ENCODE measurements at places on chromosomes 5 and 9.

DNA sequence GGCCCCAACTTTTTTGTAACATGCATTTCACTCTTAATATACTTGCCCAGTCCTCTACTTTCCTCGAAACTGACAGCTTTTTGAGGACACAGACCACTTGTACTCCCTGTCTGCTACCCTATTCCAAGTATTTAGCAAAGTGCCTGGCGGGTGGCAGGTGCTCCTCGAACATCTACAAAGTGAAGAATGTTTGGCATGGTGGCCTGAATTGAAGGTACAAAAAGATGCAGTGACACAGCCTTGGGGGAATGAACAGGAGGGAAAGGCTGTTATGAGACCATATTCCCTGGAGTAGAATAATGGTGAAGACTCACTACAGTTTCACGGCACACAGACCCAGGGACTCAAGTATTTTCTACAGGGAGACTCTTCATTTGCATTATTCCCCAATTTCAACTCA is 590.9 kb downstream of the PRELID2 start:
- DNase-seq: no peak

DNA sequence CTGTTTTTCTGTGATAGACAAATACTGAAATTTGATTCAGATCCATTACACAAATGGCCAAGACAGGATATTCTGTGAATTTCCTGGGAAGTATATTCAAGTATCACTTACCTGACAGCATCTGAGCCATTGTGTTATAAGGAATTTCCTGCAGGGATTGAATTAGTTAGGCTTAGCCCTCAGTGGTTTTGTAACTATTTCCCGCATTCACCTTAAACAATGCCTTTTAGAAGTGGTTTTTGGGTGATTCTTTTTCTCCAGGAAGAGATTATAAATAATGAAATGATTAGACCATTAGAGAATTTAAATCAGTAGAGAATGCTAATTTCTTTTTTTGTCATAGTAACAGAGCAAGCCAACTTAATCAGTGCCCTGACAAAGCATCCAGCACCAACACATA is 30.6 kb downstream of the ITGA1 start:
- no peak for DNase-seq

- no peak for DNase-seq
Observed at GRCh38 chr5:153818626-153819025, 220.1 kb downstream of the FAM114A2 start.

- DNase-seq: no peak
Observed at GRCh38 chr5:117888688-117889087, 1099.7 kb downstream of the DTWD2 start.

- no peak for DNase-seq
Observed at GRCh38 chr9:96023486-96023885, 148.0 kb downstream of the ERCC6L2 start.

- DNase-seq: no peak
Observed at GRCh38 chr5:170270293-170271069, 27.1 kb downstream of the LCP2 start.

GRCh38 chr5:105836268-105836667 is 1834.5 kb downstream of the EFNA5 start:
- DNase-seq: no peak

- DNase-seq: no peak
Observed at GRCh38 chr5:168528521-168529373, at the start of gene FBLL1. Gene FBLL1 (plus strand): TSS chr5:168529305. CDS start chr5:168529505, 200 bp downstream.

DNA sequence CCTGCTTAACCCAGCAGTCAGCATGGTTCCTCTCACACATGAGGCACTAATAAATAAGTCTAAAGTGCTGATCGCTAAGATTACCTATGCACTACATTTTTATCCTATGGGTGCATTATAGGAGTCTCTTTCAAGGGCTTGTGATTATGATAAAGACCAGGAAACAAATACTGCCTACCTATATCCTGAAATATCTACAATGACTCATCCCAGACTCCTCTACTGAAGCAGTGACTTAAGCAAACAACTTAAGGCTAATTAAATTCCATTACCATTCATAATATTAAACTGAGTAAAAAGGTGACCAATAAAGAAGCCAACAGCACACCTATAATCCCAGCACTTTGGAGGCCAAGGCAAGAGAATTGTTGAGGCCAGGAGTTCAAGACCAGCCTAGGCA is 338.4 kb downstream of the DNAH5 start:
- DNase-seq: no peak

DNA sequence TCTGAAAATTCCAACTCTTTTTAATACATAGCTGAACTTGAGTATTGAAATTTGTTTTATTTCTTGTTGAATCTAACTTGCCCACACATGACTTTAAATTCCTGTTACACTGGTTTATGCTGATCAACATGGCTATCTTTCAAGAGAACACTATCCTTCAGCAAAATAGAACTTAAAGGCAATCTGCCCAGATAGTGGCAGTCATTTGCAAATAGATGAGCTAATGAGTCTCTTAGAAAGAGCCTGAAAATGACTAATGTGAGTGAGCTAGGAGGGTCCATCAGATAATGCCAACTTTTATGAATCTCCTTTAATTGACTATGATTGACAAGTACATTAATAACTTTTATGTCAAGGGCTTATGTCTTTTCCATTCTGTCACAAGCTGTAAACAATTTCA is 1360.8 kb upstream of the C9orf72 start:
- no peak for DNase-seq

GRCh38 chr9:120927269-120928014 is 846 bp upstream of the TRAF1 start:
- no peak for DNase-seq

- no peak for DNase-seq
Observed at GRCh38 chr5:133470841-133471240, 141.5 kb downstream of the FSTL4 start.

- DNase-seq: no peak
Observed at GRCh38 chr9:35569206-35569605, 35.9 kb upstream of the TESK1 start.

DNA sequence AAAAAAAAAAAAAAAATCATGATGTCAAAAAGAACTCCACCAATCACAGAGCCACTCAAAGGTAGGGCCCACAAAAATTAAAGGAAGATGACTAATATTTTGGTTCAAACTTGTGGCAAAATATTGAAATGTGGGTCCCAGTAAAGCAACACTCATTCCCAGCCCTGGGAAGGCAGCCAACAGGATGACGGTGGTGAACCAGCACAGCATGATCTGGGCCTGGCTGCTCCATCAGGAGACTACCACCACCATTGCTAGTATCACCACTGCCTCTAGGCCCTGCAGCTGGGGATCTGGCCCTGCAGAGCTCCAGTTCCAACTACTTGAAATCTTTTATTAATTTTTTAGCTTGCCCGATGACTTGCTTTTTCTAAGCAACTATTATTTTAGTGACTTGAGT is 206.8 kb upstream of the ITGA1 start:
- no peak for DNase-seq

- DNase-seq: no peak
Observed at GRCh38 chr9:104819033-104819432, 55.1 kb downstream of the NIPSNAP3B start.

DNA sequence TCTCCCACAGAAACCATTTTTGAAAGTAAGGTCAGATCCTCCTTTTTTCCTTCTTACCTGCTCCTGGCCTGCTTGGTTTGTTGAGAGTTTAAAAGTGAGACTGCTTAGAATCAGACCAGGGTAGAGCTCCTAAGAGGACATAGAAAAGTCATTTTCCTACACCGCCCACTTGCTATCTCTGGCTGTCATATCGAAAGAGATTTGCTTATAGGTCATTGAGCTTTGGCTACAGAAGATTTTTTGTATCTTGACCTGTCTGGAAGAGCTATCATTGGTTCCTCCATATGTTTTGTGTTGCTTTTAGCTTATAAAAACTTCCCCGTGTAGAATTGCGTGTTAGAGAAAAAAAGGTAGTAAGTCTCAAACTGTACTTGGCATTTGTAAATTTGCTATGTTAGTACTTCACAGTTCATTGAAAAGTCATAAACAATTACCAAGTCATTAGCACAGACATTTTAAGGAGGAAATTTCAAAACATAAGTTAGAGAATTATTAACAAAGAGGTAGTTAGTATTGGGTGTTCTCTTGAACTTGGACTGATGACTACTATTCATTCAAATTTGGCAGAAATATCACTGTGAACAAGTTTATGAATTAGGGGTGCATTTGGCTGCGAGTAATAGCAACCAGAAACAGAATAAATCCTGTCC is 96.6 kb downstream of the MAN2A1 start:
- DNase-seq: no peak

GRCh38 chr9:90814355-90814754 is 12.7 kb downstream of the SYK start:
- DNase-seq: no peak

DNA sequence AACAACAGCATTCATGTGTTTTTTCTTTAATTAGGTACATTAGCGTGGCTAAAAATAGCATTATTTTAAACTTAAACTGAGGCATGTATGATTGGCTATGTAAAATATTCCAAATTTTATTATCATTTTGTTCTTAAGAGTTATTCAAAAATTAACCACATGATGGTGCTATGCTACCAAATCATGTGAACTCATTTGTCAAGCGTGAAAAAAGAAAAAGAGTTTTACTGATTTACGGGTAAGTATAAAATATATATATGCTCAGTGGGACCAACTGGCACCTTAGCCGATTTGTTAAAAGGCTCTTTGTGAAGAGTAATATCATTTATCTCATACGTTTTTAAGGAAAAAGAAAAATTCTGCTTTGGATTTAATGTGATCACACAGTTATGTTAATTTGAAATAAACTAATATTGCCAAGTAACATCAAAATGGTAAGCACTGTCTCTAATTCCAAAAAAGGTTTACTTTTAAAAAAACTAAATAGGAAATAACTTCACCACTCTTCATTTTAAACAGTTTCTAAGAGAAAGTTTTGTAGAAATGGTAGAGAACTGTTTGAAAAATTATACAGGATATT is 1042.3 kb downstream of the CDH12 start:
- no peak for DNase-seq

GRCh38 chr9:133191989-133192388 is 17.1 kb downstream of the OBP2B start:
- DNase-seq: no peak

- DNase-seq: no peak
Observed at GRCh38 chr5:112533362-112533761, 114.3 kb upstream of the EPB41L4A start.

GRCh38 chr5:173625673-173626504 is 9.4 kb upstream of the BOD1 start:
- no peak for DNase-seq

- DNase-seq: no peak
Observed at GRCh38 chr5:28408186-28408585, 1369.8 kb upstream of the CDH9 start.

GRCh38 chr5:142375944-142376411 is 51.2 kb upstream of the SPRY4 start:
- DNase-seq: no peak

- DNase-seq: no peak
Observed at GRCh38 chr5:33657804-33658440, 217.2 kb downstream of the TARS1 start.

DNA sequence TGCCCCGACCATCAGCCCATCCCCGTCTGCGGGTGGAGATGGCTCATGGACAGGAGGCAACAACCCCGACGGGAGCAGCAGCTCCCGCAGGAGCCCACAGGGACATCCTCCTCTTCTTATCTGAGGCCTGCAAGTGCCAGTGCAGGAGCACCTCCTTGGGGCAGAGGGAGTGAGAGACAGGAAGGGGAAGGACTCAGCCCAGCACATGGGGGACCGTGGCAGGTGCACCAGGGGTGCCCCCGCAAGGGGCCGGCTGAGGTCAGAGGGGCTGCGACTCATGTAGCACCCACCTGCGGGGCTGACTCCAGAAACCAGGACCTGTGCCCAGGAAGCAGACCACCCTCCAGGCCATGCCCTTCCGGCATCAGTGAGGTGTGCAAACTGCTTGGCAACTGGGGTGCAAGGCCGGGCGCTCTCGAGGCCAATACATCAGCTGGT is 259.8 kb upstream of the ADAMTS16 start:
- no peak for DNase-seq

DNA sequence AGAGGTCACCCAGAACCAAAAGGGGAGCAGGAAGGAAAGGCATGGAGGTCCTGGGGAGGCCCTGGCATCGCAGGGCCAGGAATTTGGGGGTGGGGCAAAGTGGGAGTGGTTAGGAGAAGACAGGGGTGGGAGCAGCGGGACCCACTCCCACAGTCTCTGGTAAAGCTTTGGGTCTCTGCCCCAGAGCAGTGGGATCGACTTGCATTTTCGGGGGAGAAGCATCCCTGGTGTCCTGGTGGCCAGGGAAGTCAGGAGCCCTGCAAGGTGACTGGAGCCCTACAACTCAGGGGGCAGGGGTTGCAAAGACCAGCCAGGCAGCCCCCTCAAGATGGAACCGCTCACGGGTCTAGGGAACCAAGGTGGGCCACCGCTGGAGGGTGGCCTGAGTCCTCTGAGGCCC is 22.4 kb upstream of the GTF3C5 start:
- no peak for DNase-seq

GRCh38 chr5:76861612-76862011 is 11.8 kb downstream of the S100Z start:
- DNase-seq: no peak

- DNase-seq: no peak
Observed at GRCh38 chr5:142621227-142621626, 64.7 kb downstream of the FGF1 start.

DNA sequence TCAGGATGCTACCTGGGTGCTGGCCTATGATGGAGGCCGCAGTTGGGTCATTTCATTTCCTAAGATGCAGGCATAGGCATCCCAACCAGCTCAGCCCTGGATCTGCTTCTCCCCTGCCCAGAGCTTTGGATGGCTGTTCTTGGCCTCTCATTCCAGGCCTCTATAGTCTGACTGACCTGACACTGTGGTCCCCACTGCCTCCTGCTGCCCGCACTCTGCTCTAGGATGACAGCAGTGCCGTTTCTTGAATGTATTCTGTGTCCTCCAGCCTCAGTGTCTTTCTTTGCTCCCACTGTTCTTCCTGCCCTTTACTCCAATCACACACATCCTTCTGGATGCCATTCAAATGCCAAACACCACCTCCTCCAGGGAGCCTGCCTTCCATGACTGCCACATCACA is 235.7 kb downstream of the HSPA4 start:
- DNase-seq: no peak

GRCh38 chr5:142055301-142055700 is 42.5 kb upstream of the GNPDA1 start:
- DNase-seq: no peak

GRCh38 chr5:14219800-14220512 is 76.8 kb downstream of the TRIO start:
- no peak for DNase-seq

DNA sequence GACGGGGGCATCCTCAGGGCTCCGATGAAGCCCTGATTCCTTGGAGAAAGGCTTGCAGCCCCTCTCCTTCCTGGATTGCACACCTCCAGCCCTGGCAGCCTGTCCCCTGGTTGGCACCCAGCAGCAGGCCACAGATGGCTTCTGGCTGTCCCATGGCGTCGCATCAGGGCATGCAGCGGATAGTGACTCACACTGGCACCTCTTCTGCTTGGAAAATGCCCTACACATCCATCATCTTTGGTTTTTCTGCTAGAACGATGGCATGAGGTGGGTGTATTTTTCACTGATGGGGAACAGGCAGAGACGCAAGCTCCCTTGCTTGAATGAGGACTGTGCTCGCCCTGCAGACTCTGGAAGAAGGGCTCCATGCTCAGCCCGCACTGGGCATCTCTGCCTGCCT is 23.2 kb upstream of the IER5L start:
- DNase-seq: no peak

Data from activated naive CD8-positive, alpha-beta T cell treated with anti-CD3 and anti-CD28 coated beads, Interleukin-2, amount 50 U/mL, for 16 hours (primary cell).